ENCODE measurements at places on chromosomes 3 and 15. TPM values are rescaled to one million over a fixed set of nuclear protein-coding genes. Genes with fewer than 3 reads are reported as not detected.

SLC6A20 gene
- polyA plus RNA-seq, result 0.25 TPM

CISH gene
- polyA plus RNA-seq, result 9.1 TPM

SPINK8 gene
- not detected for polyA plus RNA-seq

KNL1 gene
- 5.9 TPM for polyA plus RNA-seq

SI gene
- polyA plus RNA-seq, result 0.17 TPM

LSAMP gene
- polyA plus RNA-seq, result 21.6 TPM

STRA6 gene
- polyA plus RNA-seq, result 1.0 TPM

DNA sequence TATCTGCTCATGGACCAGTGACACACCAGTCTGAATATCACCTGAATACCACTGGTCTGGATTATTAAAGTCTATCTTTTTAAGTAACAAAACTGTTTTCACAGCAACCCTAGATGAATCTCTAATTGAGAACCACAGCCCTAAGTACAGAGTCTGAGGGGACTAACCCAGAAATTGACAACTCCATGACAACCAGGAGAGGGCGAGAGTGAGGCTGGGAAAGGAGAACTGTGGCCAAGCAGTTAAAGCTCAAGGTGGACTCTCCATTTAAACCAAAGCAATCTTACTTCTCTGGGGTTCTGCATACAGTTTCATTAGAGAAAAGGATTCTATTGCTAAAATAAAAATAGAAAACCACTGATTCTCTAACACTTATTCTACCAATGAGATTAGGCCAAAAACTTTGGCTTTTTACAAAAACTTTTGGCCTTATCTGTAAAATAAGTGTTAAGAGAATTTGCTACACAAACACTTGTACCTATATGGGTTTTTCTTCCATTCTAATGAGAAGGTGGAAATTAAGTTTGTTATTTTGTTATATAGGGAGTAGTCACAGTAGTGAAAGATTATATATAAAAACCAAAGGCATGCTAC lies 11.4 kb downstream of the NEK10 start:
- peak; percentile 23 for DNase-seq

DNA sequence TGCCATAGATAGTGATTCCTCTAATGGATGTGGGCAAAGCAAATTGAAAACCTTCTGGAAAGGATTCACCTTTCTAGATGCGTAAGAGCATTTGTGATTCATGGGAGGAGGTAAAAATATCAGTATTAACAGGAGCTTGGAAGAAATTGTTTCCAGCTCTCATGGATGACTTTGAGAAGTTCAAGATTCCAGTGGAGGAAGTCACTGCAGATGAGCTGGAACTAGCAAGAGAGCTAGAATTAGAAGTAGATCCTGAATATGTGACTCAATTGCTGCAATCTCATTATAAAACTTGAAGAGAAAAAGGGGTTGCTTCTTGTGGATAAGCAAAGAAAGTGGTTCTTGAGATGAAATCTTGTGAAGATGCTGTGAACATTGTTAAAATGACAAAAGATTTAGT lies 88.0 kb upstream of the ACKR4 start:
- DNase-seq, result no peak

DNA sequence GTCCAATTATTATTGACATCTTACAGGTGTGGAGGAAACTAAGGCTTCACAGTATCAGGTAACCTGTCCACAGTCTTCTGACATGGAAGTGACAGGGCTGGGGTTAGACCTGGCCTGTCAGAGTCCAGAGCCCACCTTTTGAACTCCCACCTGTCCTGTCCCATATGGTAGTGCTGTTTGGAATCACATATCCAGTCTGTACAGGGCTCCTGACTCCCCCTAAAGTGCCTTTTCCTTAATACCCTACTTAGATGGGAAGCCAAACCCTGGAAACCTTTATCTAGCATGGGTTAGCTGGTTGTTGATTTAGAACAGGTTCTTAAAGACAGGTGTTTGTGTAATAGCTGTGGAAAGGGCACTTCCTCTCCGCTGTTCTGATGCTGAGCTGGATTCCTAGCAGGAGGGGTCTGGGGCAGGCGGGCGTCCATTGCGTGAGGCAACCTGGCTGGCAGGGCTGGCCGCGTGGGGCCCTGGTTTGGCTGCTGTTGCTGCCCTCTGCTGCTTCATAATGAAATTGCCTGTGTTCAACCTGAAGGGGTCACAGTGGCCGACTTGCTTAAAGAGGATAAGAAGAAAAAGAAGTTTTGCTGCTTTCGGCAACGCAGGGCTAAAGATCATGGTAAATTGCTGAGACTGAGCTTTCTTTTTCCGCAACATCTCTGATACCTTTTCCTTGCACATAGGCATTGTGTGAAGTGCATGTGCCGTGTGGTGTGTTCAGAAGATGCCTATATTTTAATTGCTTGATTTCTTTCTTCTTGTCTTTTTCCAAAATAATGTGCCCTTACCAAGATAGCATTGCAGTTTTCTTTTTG lies 136.2 kb downstream of the CHDH start:
- peak; percentile 65 for DNase-seq

DNA sequence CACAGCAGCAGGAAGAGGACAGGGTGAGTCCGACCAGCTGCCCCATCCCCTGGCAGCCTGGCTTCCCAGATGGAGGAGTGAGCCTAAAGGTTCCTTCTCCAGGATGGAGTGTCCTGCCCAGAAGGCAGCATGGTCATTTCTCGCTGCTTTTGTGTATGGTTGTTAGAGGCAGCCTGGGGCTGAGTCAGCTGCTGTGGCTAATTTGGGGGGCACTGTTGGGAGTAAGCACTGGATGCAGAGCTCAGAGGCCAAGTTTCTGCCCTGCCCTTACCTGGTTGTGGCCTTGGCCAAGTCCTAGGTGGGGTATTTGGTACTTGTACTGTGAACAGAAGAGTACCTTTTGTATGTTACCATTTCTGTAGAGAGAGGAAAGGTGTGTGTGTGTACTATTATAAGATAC lies 78.6 kb downstream of the ADAMTS7 start:
- DNase-seq, result no peak

DNA sequence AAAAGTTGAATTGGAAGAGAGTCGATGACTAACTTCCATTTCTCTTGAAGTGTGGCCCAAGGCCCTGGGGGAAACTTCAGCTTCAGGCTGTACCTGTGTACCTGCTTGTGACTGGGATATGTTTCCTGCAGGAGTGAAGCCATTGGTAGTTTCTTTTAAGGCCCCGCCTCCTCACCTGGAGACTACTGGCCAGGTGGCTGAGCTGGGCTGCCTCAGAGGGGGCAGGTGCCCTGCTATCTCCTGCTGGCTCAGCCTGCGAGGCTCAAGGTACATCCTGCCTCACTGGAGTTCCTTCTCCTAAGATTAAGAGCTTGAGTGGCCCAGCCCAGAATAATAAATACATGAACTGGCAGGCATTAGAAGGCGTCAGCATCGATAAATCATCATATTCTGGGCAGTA lies 121.6 kb upstream of the ROPN1 start:
- no peak for DNase-seq

DNA sequence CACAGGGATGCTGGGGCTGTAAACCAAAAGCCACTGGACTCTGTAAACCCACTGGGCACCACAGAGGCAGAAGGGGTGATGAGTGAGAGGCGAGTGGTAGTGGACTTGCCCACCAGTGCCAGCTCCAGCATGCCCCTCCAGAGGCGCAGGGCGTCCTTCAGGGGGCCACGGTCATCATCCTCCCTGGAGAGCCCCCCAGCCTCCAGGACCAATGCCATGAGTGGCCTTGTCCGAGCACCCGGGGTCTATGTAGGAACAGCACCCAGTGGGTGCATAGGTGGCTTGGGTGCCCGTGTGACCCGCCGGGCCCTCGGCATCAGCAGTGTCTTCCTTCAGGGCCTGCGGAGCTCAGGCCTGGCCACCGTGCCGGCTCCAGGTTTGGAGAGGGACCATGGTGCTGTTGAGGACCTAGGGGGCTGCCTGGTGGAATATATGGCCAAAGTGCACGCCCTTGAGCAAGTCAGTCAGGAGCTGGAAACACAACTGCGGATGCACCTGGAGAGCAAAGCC lies at the start of gene BFSP2:
Gene BFSP2, plus strand, starts transcription at position 51 of the 510 bp plus-strand sequence. Its CDS starts 28 bp downstream, at position 79.
- no peak for DNase-seq

- DNase-seq, result no peak
Measured at GRCh38 chr3:4551051-4551711, 58.0 kb downstream of the ITPR1 start.

DNA sequence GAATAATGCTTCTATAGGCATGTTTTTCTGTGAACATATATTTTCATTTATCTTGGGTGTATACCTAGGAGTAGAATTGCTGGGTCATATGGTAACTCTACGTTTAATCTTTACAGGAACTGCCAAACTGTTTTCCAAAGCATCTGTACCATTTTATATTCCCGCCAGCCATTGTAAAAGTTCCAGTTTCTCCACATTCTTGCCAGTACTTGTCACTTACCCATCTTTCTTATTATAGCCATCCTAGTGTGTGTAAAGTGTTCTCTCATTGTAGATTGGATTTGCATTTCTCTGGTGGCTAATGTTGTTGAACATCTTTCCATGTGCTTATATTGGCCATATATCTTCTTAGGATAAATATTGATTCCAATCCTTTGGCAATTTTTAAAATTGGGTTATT lies 31.2 kb upstream of the CFAP20DC start:
- no peak for DNase-seq

DNA sequence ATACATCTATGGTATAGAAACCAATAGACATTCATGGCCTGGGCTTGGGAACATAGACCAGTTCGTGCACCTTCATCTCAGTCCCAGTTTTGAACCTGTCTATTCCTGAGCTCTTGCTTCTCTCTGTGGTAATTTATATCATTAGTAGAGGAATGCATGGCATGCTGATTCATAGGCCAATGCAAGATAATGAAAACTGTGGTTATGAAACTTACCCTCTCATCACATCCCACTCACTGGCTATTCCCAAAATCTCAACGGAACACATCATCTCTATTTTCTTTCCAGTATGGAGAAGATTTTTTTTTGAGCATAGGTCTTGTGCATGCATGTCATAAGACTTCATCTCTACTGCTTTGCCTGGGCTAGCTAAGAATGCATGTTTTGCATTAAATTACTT lies 18.7 kb upstream of the P2RY12 start:
- no peak for DNase-seq
